ENCODE measurements at places on chromosomes 6 and 20.

DNA sequence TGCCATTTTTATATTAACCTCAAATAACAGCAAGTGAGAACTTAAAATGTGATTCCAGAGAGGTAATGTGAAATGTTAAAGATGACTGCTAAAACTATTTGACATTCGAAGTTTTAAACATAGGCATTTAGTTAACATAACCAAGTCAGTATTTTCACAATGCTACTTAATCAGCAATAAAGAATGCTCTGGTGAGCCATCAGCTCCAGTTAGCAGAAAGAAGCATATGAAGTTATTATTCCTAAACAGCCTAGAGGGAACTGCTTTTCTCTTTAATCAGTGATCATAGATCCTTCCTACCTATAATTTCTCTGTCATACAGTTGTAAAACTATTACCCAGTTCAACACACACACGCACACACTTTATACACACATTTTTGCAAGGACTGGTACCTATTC, 60.1 kb downstream of the MMS22L start:
- DNase-seq, result no peak

GRCh38 chr6:167579806-167580618, 246.7 kb upstream of the AFDN start:
- no peak for DNase-seq

DNA sequence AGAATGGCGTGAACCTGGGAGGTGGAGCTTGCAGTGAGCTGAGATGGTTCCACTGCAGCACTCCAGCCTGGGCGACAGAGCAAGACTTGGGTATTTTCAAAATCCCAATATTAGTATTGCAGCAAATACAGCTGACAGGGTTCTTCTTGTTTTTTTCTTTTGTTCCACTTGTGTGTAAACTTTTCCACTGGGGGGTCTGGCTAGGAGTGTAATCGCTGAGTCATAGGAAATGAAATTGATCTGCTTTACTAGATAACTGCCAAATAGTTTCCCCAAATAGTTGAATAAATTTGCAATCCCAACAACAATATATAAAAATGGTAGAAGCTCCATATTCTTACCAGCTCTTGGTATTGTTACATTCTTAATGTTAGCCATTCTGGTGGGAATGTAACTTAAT, 526.0 kb upstream of the SOX4 start:
- DNase-seq, result no peak

DNA sequence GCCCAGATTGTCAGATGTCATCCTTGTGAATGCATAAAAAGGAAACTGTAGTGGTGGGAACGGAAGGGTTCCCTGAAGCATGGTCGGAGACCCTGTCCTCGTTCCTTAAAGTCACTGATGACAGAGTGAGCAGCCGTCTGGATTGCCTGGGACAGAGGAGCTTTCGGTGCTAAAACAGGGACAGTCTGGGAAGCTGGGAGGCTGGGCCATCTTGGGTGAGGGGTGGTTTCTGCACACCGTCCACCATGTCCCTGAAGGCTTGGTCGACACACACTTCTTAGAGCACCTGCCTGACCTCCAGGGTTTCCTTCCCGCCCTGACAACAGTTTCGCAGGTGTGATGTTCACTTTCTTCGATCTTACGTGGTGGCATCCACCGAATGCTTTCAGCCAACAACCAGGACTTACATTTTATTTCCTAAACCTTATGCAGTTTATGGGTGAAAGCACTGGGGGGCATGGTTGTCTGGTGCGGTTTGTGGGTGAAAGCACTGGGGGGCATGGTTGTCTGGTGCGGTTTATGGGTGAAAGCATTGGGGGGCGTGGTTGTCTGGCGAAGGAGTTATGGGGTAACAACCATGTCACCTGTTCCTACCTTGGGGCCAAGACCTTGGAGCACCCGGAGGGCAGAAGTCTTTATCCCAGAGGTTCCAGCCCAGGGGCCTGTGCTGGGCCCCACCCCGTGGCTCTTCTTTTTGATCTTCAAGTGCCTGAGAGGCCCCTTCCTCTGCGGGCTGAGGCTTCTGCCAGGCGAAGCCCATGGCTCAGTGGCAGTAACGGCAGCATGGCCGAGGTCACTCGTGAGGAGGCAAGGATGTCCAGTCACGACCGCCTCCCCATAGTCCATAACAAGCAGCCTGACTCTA, 81.7 kb upstream of the FRMD1 start:
- no peak for DNase-seq

DNA sequence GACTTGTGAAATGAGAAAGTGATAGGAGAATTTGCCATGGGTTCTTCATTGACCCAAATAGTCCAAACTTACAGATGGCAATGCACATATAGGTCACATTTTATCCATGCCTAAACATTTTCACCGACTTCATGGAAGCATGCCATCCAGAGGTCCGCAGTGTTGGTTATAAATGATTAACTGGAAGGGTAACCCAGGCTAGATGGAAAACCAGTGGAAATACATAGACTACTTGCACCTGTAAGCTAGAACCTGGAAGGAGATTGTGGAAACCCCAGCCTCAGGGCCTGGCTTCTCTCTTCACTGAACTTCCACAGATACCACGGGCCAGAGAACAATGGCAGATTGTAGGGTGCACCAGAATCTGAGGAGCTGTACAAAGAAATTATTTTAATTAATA, 103.8 kb upstream of the SYNDIG1 start:
- DNase-seq, result no peak
